T-helper 2 cell treated with Interferon-gamma antibody and Interleukin-4, amounts not matched to agents 5 μg/mL and 100 μg/mL, for 36 hours (primary cell): ENCODE measurements at places on chromosomes 13 and 19.

- no peak for DNase-seq
These were observed 10.1 kb upstream of the MBNL2 start for GRCh38 chr13:97212004-97212403.

- DNase-seq, result no peak
These were observed 26.4 kb downstream of the C13orf46 start for GRCh38 chr13:113947311-113948033.

- peak; percentile 60 for DNase-seq
These were observed 4.0 kb upstream of the GRIN3B start for GRCh38 chr19:996051-996838.

GRCh38 chr13:79989217-79989661 lies 351.7 kb downstream of the SPRY2 start:
- no peak for DNase-seq

GRCh38 chr19:12278713-12279112 lies 16.0 kb downstream of the ZNF44 start:
- DNase-seq, result no peak

DNA sequence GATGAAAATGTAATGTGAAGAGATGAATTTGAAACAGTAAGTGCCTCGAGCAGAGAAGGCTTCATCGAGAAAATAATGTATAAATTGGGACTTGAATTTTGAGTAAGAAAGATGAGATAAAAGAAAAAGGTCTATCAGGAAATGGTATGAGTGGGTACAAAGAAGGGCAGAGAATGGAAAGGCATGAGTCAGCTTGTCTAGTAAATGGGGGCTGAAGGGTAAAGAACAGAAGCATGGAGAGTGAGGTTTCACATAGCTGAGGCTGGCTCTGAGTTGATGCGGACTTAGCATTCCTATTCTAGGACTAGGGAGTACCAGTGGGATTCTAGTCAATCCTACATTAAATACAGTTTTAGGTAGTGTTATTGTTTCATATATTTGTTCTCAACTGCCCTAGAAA lies 85.8 kb downstream of the ZC3H13 start:
- DNase-seq, result no peak

GRCh38 chr13:79549355-79550106 lies 68.6 kb downstream of the NDFIP2 start:
- DNase-seq, result no peak

DNA sequence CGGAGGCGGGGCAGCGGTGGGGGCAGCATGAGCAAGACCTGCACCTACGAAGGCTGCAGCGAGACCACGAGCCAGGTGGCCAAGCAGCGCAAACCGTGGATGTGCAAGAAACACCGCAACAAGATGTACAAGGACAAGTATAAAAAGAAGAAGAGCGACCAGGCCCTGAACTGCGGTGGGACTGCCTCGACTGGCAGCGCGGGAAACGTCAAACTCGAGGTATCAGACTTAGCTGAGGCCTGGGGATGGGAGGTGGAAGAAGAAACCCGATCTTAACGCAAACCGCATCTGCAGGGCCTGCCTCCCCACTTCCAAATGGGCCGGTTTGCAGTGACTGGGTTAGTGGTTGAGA lies 693 bp downstream of the RFXAP start:
- peak; percentile 31 for DNase-seq

GRCh38 chr19:46387713-46388130 lies 25.6 kb downstream of the CCDC8 start:
- no peak for DNase-seq

DNA sequence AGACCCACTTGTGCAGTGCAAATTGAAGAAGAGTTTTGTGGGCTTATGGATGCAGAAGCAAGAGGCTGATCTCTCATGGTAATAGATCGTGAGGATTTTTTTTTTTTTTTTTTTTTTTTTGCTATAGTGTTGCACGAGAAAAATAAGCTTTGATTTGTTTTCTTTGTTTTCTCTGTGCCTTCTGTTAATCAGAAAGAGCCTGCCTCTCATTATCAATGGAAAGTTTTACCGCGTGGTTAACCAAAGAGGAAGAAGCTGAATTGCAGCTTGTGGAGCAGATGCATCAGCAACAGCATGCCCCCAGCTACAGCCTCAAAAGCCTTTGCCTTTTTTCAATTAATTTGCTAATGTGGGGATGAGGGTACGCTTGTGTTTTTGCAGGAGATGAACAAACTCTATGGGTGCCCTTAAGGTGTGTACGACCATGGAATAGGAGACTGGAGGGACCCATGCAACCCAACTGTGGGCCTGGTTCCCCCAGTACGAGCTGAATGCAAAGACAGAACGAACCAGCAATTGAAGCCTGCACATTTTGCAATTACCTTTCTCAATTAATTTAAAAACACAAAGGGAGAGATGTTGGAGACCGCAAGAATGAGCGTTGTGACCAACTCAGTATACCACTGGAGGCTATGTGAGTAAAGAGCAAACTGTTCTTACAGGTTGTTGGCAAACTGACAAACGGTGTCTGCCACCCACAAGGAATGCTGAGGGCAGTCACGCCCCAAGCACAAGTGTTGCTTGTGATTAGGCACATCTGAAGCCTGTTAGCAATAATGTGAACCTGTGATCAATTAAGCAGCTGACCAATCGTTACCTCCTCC lies 58.6 kb upstream of the SPRY2 start:
- DNase-seq, result no peak

GRCh38 chr19:45275370-45275971 lies 24.4 kb downstream of the MARK4 start:
- no peak for DNase-seq

DNA sequence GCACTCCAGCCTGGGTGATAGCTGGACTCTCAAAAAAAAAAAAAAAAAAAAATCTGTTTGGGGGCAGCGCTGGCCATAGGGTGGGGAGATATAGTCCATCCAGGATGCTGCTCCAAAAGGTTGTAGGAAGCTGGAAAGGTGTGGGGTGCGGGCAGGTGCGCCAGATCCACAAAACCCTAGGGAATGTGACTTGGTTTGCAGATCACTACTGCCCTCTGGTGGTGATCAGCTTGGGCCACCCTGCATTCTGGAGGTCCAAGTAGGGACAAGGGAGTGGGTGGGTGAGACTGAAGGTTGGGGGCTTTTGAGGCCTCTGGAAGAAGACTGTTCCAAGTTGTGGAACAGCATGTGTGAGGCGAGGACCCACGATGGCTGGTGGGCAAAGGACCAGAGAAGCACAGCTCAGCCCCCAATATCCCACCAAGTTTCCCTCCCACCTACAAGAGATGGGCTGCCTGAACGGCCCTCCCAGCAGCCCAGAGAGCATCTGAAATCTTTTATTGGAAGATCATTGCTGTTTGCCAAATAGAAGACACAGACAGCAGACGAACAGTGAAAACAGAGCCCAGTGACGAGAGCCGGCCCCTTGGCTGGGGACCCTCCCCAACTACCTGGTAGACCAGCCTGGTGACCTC lies 10.4 kb upstream of the TYK2 start:
- DNase-seq, result no peak

- no peak for DNase-seq
These were observed 369.9 kb upstream of the ZNF507 start for GRCh38 chr19:31975461-31975860.

GRCh38 chr13:43981091-43981490 lies 101.4 kb downstream of the LACC1 start:
- no peak for DNase-seq

DNA sequence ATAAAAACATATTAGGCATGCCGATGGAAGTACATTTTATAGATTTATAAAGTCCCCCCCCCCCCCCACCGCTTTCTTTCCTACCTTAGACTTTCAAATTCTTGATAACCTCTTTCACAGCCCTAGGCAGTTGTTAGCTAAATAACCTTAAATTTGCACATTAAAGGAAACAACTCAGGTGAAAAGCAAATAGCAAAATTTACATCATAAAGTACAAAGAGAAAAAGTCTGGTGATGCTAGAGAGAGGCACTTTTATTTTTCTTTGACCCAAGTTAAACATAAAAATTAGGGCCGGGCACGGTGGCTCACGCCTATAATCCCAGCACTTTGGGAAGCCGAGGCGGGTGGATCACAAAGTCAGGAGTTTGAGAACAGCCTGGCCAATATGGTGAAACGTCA lies 15.0 kb upstream of the UBAC2 start:
- no peak for DNase-seq

DNA sequence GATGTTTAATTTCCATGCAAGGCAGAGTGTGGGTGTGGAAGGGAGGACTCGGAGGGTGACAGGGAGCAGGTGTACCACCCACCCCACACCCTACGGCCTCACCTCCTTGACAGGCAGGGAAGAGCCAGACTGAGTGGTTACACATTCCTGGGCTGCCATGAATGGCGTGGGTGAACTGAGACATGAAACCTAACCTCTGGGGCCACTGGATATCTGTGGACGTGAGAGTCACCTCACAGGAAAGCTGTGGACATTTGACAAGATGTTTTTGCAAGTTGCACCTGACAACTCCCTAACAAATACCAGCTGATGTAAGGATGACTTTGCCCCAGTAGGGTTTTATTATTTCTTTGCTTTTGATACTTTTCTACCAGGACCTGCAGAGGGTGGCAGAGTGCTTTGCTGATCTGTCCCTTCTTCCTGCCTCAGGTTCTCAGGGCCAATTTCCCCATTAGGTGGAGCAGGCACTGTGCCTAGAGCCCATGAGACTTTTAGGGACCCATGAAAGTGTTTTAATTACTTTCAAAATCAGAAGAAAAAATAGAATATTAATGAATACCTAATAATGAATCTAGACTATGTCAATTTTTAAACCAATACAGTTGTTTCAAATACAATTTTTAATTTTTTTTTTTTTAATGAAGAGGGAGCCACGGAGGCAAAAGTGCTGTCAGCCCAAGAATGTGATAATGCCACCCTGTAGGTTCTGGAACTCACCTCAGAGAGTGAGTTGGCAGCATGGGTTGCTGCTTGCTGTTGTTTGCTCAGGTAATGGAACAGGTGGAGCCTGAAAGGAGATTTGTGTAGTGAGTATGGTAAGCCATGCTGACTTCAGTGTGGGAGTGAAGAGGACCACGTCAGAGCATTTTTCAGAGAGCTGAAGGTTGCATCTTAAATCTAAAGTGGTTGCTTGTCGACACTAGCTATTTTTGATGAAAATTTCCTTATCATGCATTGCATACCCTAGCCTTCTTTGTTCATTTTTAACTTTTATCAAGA lies 58.0 kb upstream of the CYSLTR2 start:
- DNase-seq, result peak; percentile 29

GRCh38 chr13:30743319-30744055 lies 8.1 kb downstream of the ALOX5AP start:
- DNase-seq, result no peak

- no peak for DNase-seq
These were observed 12.0 kb upstream of the KCNC3 start for GRCh38 chr19:50341091-50341564.

GRCh38 chr19:45820413-45821102 lies 5.5 kb upstream of the RSPH6A start:
- no peak for DNase-seq

GRCh38 chr19:15775249-15775648 lies 12.2 kb upstream of the OR10H5 start:
- no peak for DNase-seq

DNA sequence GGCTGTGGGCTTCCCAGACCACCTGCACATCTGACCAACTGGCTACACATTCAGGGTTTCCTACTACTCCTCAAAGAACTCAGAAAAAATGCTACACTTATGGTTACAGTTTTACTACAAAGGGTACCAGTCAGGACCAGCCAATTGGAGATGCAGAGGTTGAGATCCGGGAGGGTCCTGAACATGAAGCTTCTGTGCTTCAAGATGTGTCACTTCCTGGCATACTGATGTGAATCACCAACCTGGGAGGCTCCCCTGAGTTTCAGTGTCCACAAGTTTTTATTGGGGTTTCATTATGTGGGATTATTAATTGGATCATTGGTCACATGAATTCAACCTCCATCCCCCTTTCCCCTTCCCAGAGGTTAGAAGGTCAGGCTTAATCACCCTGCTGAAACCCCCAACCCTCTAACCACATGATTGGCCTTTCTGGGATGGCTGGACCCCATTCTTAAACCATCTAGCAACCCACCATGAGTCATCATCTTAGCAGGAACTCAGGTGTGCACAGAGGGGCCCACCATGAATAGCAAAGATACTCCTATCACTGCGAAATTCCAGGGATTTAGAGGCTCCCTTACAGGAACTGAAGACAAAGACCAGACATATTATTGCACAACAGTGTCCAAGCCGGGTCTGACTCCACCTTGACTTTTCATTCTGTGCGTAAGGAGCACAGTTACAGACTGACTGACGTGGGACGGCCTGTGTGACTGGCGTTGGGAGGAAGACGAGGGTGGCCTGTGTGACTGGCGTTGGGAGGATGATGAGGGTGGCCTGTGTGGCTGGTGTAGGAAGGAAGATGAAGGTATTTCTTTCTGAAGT lies 90.7 kb downstream of the ATP8A2 start:
- no peak for DNase-seq

- DNase-seq, result no peak
These were observed 277.2 kb downstream of the NALCN start for GRCh38 chr13:101139081-101139480.

DNA sequence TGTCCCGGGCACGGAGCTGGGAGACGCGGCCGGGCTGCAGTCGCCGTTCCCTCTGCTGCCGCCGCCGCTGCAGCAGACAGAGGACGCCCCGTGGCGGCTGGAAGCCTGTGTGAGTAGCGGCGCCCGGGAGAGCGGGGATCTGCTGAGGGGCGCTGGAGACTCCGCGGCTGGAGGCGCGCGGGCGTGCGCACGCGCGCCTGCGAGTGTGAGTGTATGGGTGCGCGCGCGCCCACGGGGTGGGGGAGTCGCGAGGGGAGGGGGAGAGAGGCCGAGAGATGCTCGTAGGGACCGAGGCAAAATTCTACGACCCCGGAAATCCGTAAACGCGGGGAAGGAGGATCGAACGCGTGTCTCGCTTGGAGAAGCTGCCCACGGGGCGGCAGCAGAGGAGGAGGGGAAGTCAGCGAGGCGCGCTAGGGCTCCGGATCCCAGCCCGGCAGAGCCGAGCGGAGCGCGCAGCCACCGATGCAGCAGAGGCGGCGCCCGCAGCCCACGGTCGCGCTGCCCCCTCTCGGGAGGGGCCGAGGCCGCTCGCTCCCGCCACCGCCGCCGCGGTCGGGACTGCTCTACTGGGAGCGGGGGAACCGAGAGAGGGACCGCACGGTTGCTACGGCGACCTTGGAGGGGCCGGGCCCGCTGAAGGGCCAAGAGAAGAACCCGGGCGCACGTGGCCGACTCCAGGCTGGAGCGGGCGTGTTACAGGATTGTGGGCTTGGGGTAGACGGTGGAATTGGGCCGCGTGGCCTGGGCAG lies at the start of gene ENOX1:
Gene ENOX1, minus strand, starts transcription at position 207 of the 752 bp plus-strand sequence.
- DNase-seq, result no peak

DNA sequence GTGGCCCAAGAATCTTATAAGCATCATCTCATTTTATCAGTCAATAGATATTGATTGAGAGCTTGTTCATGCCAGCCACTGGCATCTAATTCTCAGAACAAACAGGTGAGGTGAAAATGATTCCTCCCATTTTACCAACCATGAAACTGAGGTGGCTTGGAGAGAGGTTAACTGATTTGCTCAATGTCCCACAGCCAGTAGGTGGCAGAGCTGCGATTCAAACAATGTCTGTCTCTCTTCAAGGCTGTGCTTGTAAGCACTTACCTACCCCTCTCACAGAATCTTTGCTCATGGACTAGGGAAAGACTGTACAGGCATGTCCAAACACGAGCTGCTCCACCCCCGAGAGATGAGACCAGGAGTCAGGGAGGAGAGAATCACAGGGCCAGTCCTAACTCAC lies 21.5 kb upstream of the GSX1 start:
- no peak for DNase-seq
